Stimulated activated CD4-positive, alpha-beta T cell treated with anti-CD3 and anti-CD28 coated beads, Interleukin-15, amount 100 ng/mL, for 1 hour (primary cell): ENCODE measurements at places on chromosomes 2 and 18.

GRCh38 chr2:105919191-105919811, 174.6 kb downstream of the NCK2 start:
- no peak for DNase-seq

- DNase-seq, result no peak
Observed at GRCh38 chr2:3451926-3452671, 67.2 kb downstream of the ADI1 start.

GRCh38 chr2:32064021-32064601, 755 bp downstream of the SPAST start:
- peak; percentile 2 for DNase-seq

GRCh38 chr18:45056926-45057325, 376.2 kb downstream of the SETBP1 start:
- no peak for DNase-seq

DNA sequence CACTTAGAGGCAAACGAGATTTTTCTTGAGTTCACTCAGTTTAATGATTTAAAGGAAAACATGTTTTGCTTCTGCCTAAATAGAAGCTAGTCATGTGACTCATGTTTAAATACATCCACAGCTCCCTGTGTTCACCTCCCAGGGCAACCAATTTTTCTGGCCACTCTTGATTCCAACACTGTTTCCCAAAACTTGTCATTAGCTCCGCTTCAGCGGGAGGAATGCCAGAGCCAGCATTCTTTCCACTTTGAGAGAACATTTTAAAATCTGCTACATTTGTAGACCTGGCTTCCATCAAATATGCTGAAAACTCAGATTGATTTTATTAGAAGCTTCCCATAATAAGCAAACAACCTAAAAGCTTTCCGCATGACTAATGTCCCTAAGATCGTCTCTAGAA, 2.8 kb upstream of the CYS1 start:
- DNase-seq, result no peak

DNA sequence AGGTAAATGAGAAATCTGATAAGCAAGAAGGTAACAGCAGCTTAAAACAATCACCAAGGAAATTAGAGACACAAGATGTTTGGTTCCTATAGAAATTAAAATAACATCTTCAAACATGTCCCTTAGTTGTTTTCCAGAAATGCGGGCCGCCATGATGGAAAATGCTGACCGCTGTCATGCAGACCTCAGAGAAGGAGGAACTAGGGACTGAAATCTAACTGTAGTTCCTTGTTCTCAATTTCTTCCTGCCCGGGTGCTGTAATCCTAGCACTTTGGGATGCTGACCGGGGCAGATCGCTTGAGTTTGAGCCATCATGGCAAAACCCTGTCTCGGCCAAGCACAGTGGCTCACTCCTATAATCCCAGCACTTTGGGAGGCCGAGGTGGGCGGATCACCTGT, 51.1 kb downstream of the TEX51 start:
- no peak for DNase-seq

DNA sequence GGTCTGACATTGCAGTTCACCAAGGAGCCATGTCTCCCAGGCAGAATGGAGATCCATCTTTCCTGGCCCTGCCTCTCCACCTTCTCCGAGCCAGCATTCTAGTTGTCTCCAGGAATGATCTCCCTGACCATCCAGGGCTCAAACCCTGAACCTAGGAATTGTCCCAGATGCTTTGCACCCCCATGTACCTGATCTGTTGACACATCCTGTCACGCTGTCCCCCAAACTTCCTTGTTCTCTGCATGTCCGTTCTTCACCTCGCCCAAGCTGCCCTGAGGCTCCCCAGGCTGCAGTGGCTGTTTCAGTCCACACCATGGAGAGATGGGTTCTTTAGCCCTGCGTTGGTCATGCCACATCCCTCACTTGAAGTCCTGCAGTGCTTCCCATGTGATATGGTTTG, 7.0 kb upstream of the MBP start:
- no peak for DNase-seq

DNA sequence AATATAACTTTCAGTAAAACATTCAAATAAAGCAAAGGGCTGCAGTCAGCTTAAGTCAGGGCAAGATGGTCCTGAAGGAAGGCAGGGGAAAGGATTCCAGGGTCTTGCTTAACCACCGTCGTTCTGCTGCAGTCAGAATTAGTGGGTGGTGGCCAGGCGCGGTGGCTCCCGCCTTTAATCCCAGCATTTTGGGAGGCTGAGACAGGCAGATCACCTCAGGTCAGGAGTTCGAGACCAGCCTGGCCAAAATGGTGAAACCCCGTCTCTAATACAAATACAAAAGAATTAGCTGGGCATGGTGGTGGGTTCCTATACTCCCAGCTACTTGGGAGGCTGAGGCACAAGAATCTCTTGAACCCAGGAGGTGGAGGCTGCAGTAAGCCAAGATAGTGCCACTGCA, 6.8 kb downstream of the SLC19A3 start:
- DNase-seq, result no peak
